ENCODE measurements at places on chromosomes 12 and 14.

DNA sequence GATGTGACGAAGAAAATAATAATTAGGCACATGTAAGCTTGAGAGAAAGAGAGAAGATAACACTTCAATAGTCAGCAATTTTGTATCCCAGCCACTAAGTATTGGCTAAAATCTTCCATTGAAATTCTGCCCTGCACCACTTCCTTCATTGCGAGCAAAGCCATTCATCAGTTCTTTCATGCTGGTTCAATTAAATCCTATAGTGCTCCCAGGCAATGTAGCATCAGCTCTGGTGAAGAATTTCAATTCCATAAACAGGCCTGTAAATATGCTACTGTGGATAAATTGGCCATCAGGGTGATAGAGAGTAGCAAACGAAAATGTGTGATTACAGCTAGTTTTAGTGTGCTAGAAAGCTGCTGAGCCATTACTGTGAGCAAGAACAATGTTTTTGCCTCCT lies 24.7 kb downstream of the RPL10L start:
- DNase-seq: no peak

- DNase-seq: no peak
Observed at GRCh38 chr12:52200086-52200780, 8.4 kb upstream of the KRT80 start.

GRCh38 chr12:69385038-69385437 lies 25.5 kb downstream of the YEATS4 start:
- no peak for DNase-seq

- DNase-seq: no peak
Observed at GRCh38 chr14:64247195-64247594, 47.0 kb downstream of the ESR2 start.

- DNase-seq: no peak
Observed at GRCh38 chr14:57227083-57227482, 41.6 kb downstream of the EXOC5 start.

GRCh38 chr12:107134558-107134957 lies 41.2 kb upstream of the CRY1 start:
- DNase-seq: no peak

- DNase-seq: no peak
Observed at GRCh38 chr14:55220230-55220629, 28.8 kb upstream of the DLGAP5 start.

DNA sequence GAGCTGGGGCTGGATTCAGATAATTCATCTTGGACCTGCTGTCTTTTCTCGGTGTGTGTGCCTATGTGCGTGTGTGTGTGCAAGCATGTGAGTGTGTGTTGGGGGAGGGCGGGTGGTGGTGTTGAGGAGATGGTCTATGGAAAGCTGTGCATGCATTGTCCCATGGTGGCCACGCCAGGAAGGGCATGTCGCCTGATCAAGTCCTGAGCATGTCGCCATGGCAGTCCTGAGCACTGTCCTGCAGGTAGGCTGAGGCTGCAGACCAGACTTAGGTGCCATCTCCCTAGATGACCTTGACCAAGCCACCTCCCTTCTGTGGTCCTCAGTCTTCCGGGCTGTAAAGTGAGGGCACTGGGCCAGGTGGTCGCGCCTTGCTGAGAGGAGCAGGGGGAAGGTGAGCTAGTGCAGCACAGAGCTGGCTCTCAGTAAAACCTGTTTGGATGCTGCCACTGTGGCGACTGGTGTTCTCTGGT lies 81.4 kb downstream of the PAPOLA start:
- no peak for DNase-seq

- no peak for DNase-seq
Observed at GRCh38 chr14:75510547-75510946, 11.7 kb upstream of the BATF start.

DNA sequence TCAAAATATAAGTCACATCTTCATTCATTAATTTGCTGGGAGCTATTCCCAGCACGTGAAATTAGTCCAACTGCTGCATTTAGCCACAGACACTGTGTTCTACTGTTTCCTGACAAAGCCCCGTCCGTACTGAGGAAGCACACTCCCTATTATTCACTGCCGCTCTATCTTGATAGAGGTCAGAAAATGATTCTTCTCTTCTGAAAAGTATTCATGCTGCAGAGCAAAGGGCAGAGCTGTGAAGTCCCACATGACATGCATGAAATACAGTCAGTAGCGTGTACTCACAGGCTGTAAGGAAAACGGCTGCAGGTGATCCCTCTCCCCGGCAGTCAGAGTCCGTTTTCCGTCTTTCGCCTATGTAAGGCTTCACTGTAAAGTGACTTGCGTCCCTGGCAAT lies 302.5 kb upstream of the FKBP4 start:
- DNase-seq: no peak

GRCh38 chr14:83744891-83745290 lies 1785.1 kb upstream of the FLRT2 start:
- no peak for DNase-seq

Data from activated gamma-delta T cell (primary cell).